ENCODE measurements at places on chromosomes 1 and 21. TPM values are rescaled to one million over a fixed set of nuclear protein-coding genes. Genes with fewer than 3 reads are reported as not detected.

DNA sequence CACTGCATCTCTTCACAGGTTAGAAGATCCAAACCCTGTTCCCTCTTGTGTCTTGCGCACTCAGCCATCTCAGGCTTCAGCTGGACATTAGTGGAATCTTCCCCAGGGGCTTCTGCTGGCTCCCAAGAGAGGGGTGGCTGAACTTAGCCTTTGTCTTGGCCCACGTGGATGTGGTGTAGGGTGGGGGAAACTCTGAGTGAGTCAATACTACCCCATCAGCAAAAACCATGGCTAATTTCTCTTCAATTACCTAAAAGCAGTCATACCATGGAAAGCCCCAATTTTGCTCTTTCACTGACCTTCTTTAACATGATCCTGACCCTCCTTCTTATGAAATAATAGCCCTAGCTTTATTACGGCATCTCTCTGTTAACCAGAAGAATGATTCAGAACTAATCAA, 72.5 kb upstream of the RAB3GAP2 start:
- DNase-seq = no peak

DNA sequence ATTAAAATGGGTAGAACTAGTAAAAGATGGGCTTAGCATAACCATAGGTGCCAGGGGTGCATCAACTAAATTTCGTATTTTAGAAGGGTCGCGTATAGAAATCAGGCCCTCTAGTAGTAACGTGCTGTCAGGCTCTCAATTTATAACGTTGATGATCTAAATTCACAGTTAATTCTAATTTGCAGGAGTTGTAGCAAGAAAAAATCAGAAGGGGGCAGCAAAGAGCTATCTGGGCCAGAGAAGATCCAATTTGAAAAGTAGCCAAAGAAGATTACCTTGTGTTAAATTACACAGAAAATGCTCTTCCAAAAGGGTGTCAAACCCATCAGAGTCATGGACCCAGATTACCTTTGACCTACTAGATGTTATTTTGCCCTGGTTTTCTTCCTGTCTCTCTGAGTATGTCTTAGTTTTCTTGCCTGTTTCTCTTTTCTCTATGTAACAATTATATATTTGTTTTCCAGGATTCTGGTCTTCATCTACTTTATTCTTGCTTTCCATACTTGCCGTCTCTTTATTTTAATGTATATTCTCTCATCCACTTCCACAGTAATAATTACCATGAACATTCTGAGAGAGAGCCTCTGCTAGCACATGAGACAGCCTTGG, 1030.9 kb downstream of the AMY1C start:
- peak; percentile 10 for DNase-seq

DNA sequence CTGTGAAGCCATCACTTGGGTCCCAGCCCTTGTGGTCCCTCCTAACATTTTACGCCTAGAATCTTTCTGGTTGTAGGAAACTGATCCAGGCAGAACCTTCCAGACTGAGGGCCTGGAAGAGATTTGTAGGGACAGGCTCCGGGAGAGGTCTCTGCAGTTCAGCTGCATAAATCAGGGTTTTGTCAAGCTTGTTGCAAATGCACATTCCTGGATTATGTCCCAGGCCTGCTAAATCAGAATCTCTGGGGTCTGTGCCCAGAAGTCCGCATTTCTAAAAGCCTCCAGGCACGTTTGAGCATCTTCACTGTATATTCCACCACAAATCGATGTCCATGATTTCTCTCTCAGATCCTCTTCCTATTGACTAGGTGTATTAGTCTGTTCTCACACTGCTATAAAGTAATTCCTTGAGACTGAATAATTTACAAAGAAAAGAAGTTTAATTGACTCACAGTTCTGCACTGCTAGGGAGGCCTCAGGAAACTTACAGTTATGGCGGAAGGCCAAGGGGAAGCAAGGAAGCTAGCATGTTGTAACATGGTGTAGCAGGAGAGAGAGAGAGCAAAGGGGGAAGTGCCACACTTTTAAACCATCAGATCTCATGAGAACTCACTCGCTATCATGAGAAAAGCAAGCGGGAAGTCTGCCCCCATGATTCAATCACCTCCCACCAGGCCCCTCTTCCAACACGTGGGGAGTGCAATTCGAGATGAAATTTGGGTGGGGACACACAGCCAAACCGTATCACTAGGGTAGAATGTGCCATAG, 1.2 kb upstream of the FHAD1 start:
- peak; percentile 72 for DNase-seq

DNA sequence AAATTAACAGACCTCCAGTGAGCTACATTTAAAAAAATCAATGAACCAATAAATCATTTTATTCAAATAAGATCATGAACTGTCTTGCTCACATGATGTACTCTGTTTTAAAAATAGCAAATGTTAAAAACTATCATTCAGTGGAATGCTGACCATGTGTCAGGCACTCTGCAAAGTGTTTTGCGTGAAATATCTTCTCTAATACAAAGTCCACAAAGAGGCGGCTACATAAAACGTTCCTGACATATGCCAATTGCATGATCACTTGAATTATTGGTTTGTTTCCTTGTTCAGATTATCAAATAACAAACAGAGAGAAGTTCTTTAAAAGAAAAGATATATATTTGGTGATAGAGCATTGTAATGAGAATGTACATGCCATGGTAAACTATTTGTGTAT, 10.7 kb downstream of the FMO2 start:
- DNase-seq = no peak

GRCh38 chr1:99749504-99750347, 16.7 kb downstream of the FRRS1 start:
- DNase-seq = no peak

- DNase-seq = no peak
Observed at GRCh38 chr1:117110774-117111173, 10.8 kb downstream of the TRIM45 start.

GRCh38 chr1:69671363-69672010, 103.8 kb downstream of the LRRC7 start:
- DNase-seq = no peak

DNA sequence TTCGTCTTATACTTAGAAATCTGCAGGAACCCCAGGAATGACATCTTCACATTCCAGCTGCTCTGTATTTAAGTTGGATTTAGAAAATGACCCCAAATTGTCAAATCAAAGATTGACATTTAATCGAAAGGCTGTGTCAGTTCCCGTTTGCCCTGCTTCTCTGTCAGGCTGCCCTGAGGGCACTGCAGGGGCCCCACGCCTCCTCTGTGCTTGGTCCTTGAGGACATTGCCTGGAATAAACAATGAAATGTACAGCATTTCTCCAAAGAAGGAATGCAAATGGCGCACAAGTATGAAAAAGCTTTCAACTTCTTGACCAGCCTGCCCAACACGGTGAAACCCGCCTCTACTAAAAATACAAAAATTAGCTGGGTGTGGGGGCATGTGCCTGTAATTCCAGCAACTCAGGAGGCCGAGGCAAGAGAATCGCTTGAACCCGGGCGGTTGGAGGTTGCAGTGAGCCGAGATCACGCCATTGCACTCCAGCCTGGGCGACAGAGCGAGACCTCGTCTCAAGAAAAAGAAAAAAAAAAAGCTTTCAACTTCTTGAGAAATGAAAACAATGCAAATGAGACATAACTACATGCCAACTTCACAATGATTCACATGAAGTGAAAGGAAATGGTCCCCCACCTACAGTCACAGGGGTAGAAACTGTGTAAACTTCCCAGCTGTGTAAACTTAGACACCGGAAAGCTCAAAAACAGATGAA, 3.0 kb downstream of the TMPRSS3 start:
- DNase-seq = no peak

DNA sequence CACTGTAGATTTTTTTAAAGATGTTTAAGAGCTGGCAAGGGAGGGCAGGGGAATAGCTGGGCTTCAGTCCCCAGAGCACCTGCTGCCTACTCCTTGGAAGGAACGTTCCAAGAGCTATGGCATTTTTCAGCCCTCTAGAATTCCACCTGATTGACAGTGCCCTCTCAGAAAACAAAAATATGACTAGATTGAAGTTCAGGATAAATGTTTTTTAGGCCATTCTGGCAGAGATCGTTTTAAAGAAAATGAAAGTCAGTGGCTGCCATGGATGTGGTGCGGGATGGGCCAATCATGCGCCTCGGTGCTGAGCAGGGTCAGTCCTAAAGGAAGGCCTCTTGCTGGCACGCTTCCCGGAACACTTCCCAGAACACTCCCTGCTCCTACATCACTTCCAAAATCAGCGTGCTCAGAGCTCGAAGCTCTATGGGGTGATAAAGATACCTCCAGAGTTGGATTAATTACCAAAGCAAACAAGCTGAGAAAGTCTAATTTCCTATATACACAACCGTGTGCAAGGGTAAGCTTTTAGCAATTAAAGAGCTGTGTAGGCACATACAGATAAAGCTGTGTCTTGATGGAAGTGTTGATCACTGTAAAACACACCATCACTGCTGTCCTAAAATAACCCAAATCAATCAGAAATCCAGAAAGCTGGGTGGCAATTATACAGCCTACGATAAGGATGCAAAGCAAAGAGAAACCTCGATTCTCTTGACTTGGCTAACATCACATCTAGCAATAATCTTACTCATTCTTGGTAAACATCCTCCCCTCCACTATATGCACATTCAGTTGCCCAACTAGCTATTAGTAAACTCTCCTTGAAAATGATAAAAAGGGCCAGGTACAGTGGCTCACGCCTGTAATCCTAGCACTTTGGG, 34.6 kb downstream of the TGFBR3 start:
- peak; percentile 97 for DNase-seq

- DNase-seq = no peak
Observed at GRCh38 chr1:175130649-175131045, 61.9 kb downstream of the KIAA0040 start.

GRCh38 chr1:46180082-46180616, 3.9 kb upstream of the P3R3URF start:
- DNase-seq = no peak

GRCh38 chr1:185408700-185409270, 91.7 kb upstream of the IVNS1ABP start:
- DNase-seq = no peak

DNA sequence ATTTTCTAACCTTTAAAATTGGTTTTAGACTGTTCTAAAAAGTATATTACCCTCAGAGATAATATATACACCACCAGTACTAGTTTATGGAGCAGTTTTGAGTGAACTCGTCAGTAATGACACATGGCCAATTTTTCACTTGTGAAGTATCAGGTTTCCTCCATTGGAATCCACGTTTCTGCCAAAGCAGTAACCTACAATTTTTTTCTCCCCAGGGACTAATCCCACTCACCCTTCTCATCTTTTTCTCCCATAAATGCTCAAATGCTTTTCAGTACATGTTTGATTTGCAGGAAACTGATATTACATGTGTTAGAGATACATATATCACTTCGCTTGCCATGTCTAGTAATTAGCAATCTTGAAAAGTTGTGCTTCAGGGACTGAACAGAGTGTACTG, 94.1 kb downstream of the COL24A1 start:
- no peak for DNase-seq

DNA sequence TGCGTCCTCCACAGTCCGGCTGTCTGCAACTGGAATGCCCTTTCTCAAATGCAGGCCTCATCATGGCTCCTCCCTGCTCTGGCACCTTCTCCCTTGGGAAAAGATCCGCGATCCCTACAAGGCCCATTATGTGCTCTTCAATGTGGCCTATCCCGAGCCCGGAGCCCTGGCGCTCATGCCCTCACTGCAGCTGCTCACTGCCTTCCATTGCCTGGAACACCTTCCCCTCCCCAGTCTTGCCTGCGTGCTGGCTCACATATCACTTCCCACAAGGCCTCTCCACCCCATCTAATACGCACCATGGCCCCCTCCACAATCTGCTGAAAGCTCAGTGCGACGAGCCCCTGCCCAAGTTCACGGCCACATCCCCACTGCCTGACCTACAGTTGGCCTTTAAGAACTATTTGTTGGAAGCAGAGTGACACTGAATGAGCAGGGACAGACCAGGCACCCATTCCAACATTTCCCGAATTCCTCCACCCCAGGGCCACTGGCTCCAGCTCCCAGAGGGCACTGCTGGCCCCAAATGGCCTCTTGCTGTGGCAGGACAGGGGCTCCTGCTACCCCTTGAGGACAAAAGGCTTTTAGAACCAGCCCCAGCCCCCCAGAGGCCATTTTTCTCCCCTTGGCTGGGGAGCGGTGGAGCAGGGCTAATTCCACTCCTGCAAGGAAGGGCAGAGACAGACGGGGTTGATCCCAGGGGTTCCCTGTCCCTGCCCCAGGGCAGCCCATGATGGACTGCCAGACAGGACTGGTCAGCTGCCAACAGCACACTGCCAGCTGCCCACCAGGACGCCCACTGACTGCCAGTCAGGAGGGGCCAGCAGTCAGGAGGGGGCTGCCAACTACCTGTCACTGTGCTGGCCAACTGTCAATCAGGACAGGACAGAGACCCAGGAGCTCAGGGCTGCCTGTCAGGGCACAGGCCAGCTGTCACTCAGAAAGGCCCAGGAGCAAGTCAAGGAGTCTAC, 64.8 kb downstream of the DHRS3 start:
- no peak for DNase-seq

DNA sequence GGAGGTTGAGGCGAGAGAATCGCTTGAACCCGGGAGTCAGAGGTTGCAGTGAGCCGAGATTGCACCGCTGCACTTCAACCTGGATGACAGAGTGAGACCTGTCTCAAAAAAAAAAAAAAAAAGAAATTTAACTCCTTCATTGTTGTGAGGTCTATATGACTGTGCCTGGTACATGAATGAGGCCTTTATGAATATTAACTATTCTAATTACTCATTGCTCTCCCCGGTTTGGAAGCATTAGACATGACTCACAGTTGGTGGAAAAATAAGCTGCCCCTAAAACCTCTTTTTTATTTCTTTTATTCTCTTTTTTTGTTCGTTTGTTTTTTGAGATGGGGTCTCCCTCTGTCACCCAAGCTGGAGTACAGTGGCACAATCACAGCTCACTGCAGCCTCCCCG, 3.3 kb downstream of the NPPB start:
- DNase-seq = no peak

GRCh38 chr1:114345930-114346479, 165.0 kb downstream of the TRIM33 start:
- DNase-seq = peak; percentile 11

- no peak for DNase-seq
Observed at GRCh38 chr1:11839727-11840705, 7.6 kb downstream of the NPPA start.

DNA sequence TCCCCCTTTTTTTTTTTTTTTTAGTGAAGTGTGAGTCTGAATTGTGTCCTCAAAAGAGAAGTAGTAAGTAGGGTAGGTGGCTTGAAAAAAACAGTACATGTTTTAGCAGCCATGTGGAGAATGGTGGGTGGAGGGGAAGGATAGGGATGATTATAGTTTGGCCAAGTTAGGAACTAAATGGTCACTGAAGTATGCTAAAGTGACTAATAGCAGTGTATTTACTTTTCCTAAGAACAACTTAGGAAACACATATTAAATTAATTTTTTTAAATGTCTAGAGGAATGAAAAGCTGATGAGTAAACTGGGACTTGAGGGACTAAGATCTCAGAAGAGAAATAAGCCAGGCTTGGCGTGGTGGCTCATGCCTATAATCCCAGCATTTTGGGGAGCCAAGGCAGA, 55.5 kb downstream of the PLA2G4A start:
- peak; percentile 39 for DNase-seq

The PPM1J gene
- total RNA-seq = 0.63 TPM

The SLC25A44 gene
- 13.8 TPM for total RNA-seq

The ZNF691 gene
- 7.4 TPM for total RNA-seq

The DNAH14 gene
- total RNA-seq = 33.9 TPM

The ATP6V1G3 gene
- not detected for total RNA-seq

The ZBTB8B gene
- not detected for total RNA-seq

The NR1I3 gene
- total RNA-seq = not detected

The LDLRAD1 gene
- not detected for total RNA-seq

The SLC6A17 gene
- total RNA-seq = 0.16 TPM

The OR2T3 gene
- not detected for total RNA-seq

The TAF1A gene
- total RNA-seq = 11.8 TPM

The MIA3 gene
- 61.5 TPM for total RNA-seq
